ENCODE measurements at places on chromosomes 1 and 21.

DNA sequence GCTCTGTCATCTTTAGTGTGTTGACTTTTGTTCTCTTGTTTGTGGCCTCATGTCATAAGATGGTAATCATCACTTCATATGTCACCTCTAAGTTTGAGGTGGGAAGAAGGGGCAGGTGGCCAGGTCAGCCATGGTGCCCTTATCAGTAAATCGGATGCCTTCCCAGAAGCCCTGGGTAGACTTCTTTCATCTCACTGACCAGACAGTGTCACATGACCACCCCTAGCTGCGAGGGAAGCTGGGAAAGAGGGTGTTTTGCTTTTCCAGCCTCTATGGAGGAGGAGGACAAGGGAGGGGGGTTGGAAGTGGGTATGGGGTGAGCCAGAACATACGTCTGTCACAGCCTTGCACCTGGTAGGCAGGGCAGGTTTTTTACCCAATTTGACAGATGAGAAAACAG is 28.6 kb downstream of the TNFRSF1B start:
- DNase-seq: no peak

DNA sequence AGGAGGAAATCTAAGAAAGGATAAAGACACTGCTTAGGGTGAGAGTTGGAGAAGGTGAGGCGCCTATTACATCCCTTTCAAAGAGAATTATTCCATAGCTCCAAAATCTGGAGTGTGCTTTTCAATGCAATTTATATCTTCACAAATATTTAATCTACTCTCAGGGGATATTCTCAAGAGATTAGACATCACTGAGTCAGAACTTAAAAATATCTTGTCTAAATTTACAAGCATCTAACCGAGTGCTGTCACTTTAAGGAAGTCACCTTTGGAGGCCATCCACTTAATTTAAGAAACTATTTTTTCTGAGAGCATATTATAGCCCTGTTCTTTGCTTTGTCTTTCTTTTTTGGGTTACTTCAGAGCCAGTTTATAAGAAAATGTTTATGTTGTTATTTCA is 134.6 kb downstream of the TNFSF18 start:
- no peak for DNase-seq

DNA sequence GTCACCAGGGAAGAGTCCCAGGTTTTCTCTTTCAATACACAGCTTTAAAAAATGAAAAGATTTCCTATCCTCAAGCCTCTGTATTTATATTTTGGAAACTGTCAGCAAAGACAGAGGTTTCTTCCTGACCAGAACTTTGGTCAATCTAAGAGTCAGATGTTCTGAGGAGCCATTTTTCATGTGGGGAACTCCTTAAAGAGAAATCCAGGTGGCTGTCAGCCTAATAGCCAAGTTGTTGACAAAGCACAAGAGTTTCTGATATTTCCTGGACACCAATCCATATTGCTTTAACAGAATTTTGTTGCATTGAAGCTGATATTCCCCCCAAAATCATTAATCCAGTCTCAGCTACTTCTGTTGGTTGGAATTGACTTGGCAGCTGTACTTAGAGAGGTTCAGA is 318.6 kb upstream of the NFIA start:
- no peak for DNase-seq

GRCh38 chr1:201369209-201369608 is 8.3 kb downstream of the TNNT2 start:
- no peak for DNase-seq

GRCh38 chr1:52679498-52679897 is 18.6 kb downstream of the COA7 start:
- DNase-seq: no peak

DNA sequence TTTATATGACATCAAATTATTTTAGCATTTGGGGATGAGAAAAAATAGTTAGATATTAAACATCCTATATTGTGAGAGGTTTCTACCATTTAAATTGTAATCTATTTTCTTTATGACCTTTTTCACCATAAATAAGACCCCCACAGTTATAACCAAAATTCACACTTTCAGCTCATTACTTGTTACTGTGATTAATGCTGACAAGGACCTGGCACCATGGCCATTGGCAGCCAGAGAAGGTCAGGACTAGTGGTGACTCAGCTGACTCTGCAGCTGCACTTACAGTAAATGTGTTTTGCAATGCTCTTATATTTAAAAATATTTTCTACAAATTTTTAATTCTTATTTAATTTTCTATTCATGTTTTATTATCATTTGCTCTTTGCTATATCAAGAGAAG is 133.3 kb upstream of the C1orf105 start:
- no peak for DNase-seq

DNA sequence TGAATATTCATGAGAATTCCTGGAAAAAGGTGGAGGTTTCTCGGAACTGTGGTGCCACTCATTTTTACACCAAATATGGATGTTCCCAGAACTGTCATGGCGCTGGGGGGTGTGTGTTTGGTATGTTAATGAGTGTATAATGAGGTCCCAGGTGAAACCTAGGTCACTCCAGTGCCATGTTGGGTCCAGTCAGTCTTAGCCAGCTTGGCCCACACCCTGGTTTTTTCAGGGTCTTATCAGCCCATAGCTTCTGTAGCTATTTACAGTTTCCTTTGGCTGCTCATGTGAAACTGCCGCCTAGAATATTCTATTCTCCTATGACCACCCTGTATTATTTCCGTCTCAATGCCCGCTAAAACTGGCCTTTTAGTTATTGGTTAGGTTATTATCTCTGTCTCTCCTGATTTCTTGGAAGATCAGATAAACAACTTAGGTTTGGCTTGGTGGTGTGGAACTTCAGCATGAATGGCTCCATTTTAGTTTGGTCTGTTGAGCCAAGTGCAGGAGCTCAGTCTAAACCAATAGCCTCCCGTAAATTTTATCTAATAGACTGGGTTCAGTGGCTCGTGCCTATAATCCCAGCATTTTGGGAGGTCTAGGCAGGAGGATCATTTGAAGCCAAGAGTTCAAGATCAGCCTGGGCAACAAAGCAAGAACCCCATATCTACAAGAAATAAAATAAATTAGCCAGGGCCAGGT is 42.1 kb upstream of the EDARADD start:
- no peak for DNase-seq

GRCh38 chr1:91553177-91553591 is 52.5 kb downstream of the CDC7 start:
- DNase-seq: no peak

DNA sequence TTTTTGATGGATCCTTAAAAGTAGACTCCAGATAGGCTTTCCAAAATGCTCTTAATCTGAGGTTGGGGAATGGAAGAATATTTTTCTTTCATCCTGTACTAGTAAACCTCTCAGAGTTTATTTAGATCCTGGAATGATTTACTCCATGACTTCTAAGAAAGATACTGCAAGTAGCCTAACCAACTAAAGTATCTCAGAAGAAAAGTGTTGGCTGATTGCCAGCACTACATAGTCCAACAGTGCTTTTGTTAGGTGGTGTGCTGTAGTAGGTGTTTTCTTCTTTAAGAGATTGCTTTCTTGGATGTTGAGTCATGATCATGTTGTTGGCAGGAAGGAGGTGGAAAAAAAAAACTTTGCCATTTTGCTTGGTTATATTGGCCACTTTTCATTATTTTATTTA is 119.8 kb downstream of the OSBPL9 start:
- no peak for DNase-seq

DNA sequence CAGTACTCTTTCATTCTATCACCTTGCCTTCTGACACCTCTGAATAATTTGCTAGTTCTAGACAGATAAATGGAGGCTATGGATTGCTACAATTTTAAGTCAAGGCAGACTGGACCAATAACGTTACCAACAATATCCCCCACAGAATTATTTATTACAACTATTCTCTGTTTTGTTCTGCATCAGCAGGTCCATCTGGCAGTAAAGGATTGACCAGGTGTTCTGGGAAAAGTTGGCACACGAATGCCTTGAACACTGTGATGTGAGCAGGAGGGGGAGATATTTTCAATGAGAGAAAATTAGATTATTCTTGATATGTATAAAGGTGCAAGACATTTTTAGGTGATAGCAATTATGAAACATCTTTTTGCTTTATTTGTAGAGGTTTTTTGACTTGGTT is 718.8 kb upstream of the TMPRSS15 start:
- no peak for DNase-seq

DNA sequence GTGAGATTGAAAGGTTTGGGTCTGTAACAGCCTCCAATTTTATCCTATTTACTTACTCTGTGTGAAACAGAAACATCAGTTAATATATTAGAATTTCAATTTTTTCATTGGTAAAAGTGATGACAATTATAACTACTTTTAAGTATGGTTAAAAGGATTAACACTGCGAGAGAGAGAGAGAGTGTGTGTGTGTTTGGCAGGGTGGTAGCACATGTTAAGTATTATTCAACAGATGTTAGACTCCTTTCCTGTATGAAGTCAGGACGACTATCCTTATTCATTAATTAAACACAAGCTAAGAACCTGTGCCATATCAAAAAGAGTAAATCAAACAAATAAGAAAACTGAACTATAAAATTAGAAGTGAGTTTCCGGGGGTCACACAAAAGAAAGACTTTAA is 662.5 kb downstream of the PLPP3 start:
- no peak for DNase-seq

GRCh38 chr1:77545970-77546369 is 136.5 kb downstream of the ZZZ3 start:
- DNase-seq: no peak

GRCh38 chr21:44533891-44534627 is 5.9 kb downstream of the KRTAP10-1 start:
- DNase-seq: no peak

- DNase-seq: no peak
These were observed 15.8 kb downstream of the TINAGL1 start for GRCh38 chr1:31592132-31592531.

GRCh38 chr1:55610203-55610602 is 395.0 kb upstream of the USP24 start:
- DNase-seq: no peak

GRCh38 chr21:35843911-35844667 is 216.2 kb downstream of the SETD4 start:
- no peak for DNase-seq

DNA sequence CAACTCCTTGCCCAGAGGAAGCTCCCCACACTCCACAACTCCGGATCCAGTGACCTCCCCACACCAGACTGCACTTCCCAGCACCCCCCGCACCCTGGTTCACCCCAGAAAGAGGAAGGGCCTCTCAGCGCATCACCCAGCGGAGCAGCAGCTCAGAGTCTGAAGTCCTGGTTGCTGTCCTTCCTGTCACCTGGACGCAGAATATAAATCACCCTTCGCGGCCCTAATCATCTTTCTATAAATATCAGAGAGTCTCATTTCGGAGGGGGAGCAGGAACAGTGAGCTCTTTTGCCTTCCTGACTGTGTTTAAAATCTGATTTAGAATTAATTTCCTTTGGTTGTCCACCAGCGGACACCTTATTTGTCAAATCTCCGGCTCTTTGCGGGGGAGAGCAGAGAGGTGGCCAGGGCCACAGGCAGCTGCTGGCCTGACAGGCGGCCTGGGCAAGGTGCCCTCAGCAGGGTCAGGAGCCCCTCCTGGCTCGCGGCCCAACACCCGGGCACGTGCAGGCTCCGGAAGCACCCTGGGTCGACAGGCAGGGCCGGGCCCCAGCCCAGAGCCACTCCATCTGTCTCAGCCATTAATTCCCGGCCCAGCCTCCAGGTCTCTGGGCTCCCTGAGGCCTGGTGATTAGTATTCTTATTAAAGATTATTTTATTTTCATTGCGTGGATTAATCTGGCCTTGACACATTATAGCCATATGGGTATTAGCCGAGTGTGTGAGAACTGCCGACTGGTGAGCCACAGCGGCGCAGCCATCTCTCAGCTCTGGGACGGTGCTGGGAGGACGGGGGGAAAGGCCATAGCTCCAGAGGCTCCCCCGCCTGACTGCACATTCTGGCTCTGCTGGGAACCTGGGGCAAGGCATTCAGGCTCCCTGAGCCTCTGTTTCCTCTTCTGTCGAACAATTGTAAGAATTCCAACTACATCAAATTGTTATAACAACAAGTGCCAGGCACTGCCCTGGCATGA is 19.7 kb downstream of the EPHA8 start:
- no peak for DNase-seq

DNA sequence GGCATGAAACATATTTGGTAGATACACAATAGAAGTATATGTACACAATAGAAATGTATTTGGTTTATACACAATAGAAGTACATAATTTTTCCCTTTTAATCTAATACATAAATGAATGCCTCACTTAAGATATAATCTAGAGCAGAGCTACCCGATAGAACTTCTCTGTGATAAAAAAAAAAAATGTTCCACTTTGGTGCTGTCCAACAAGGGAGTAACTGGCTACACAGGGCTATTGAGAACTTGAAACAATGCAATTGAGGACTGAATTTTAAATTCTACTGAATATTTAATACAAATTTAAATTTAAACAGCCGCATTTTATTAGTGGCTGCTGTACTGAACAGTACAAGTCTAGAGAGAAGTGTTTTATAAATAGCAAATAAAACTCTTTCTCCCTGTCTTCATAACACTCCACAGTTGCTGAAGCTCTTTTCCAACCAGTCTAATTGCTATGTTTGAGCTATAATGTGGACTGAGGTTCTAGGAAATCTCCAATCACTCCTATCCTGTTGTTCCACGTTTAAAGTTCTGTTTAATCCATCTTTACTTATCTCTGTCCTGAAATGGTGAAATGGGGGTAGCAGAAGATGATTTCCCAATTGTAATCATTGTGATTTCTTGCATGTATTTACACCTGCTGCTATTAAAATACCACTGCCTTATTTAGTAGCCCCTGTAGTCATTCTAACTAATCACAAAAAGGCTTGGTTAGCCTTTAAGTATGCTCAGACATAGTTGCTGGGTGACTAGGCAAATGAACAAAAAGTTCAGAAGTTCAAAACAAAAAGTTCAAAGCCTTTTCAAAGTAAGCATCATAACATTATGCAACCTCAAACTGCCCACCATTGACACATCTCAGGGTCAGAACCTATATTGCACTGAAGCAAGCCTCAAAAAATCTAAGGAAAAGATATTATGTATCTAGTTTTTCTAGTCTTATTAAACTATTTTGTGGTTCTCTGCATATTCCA is 192.3 kb upstream of the C1orf87 start:
- no peak for DNase-seq

DNA sequence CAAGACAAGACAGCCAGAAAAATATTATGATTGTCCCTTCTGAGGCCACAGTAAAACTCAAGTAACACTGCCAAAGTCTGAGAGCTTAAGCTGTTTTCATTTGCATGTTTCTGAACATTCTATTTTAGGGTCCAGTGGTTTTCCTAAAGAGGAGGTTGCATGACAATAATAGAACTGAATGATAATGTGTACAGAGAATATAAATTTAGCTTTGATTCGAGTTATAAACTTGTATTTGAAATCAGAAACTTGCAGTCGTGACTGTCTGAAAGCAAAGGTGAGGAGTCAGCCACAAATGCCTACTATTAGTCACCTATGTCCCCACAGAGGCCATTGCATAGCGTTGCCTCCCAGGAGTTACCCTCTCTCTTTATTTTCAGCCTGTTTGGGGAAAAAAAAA is 363.1 kb upstream of the ADGRL2 start:
- no peak for DNase-seq

- no peak for DNase-seq
These were observed 212.3 kb downstream of the HHIPL2 start for GRCh38 chr1:222335586-222335985.

DNA sequence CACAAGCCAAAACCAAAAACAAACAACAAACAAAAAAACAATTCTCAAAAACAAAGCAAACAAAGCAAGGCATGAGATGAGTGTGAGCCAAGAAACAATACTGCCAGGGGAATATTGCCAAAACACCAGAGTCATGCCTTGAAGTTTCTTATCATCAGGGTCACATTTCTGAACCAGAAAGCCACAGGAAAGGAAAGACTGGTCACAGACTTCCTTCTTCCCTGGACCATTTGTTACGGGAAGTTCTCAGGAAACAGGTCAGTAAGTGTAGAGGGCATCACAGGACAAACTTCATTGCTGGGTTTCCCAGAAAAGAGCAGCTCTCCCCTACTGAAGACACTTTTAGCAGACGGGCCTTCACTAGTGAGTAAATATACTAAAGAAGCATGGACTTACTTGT is 191.2 kb downstream of the GABPA start:
- no peak for DNase-seq
